ENCODE measurements at places on chromosomes 11 and 22.

GRCh38 chr11:20964985-20965384 lies 295.6 kb downstream of the NELL1 start:
- DNase-seq: no peak

DNA sequence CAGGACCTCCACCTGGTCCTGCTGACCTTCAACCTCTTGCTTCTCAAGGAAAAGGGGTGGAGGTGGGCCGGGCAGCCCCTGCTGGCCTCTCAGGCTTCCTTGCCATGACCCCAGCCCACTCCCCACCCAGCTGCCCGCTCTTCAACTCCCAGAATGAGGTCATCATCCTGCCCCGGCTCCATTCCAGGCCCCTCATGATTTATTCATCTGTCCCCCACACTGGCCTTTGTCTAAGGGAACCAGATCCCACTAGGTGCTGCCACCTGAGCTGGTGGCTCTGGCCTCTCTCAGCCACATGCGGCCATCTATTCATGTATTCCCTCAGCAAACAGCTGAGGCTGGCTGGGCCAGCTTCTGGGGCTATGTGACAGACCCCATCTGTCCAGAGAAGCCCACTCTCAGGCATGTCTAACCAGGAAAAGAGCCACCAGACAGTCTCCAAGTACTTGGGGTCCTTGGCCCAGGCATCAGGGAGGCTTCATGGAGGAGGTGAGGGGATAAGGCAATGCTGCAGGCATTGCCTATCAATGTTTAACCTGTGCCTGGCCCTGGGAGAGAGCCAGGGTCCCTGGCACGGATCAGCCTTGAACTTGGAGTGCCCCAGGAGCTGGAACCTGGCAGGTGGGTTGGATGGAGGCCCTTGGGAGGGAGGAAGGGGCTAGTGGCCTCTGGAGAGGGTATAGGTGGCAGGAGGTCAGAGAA lies 2.2 kb upstream of the CABP2 start:
- DNase-seq: no peak

DNA sequence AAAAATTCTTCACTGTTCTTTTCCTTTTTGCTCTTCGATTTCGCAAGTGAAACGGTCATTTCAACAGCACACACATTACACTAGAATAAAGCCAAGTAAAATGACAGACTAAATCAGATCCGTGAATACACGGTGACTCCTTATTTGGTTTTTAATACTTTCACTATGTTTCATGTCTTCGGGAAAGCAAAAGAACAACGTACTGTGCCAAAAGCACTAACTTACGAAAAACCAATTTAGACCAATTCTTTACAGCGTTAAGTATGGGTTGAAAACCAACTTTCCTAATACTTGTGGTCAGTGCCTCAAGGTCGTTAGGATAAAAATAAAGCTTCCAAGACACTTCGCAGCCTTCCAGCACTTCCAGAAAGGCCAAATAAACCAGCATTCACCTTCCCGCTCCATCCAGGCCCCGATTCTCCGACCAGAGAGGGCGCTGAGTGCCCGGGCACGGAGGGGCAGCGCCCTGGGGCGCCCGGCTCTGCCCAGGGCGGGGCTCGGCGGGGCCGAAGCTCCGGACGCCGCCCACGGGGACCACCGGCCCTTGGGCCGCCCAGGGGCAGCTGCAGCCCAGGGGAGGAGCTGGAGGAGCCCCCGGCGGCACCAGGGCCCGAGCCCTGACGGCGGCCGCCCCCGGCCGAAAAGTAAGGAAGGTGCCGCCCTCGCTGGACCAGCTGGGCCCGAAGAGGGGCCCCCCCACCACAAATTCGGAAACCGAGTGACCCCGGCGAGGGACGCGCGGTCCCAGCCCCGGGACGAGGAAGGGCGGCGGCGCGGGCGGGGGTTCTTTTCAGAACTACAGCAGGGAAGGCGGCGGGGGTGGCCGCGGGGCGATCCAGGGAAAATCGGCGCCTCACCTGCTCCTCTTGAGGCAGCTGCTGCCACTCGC lies 499 bp downstream of the ATL3 start:
- DNase-seq: no peak

DNA sequence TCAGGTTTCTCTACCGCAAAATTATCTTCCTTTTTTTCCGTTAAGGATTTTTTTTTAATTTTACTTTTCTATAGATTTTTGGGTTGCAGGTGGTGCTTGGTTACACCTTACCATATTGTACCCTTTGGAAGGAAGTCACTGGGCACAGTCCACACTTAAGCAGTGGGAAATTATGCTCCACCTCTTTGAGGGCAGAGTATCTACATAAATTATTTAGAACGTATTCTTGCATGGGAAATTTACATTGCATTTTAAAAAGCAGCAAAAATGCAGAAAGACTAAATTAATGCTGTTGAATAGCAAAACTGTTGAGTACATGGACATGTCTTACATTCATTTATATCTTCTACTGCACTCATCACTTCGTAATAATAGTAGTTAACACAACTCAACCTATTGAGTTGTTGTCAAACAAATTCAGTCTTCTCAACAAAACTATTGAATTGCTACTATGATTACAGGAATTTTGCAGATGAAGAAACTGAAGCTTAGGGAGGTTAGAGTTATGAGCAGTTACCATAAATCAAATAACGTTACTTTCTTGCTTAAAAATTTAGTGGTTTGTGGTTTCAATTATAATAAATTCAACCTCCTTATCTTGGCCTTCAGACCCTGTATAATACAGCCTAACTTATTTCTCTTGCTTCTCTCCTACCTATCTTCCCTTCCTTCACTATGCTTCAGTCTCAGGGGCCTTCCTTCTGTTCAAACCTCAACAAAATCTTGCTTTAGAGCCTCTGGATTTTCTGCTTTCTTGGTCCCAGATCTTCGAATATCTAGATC lies 97.4 kb upstream of the ARHGAP20 start:
- no peak for DNase-seq

- no peak for DNase-seq
Measured at GRCh38 chr22:38707346-38707745, 1.6 kb downstream of the GTPBP1 start.

GRCh38 chr22:24976442-24977218 lies 24.1 kb downstream of the KIAA1671 start:
- DNase-seq: no peak

DNA sequence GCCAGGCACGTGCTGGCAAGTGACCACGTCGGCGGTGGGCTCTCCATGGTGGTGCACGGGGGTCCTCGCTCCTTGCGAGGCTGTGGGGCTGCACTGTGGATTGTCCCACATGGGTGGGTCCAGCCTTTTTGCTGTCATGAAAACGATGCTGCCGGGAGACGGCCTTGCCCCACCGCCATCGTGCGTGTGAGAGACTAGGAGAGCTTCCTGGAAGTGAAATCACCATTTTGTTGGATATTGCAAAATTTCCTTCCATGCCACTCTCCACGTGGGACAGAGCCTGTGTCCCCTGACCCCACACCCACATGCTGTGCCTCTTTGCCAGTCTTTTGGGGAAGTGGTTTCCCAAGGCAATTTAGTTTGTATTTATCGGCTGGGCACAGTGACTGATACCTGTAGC lies 18.2 kb upstream of the GRAMD4 start:
- DNase-seq: no peak

GRCh38 chr11:121523581-121524232 lies 70.9 kb upstream of the SORL1-AS1 start:
- no peak for DNase-seq

DNA sequence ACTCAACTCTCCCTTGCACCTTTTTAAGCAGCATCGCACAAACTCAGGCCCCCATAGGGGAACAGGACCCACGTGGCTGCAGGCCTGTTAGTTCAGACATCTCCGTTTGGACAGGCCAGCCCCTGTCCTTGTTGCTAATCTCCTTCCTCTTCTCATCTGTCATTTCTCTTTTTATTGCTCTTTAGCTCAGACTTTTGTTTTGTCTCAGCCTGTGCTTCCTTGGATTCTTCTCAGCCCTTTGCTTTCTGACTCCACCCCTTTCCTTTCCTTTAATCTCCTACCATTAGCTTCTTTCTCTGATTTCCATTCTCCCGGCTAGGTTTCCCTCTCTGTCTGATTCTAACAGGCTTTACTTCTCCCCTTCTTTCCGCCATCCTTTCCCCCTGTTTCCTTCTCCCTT lies 68.7 kb downstream of the SCN3B start:
- no peak for DNase-seq

DNA sequence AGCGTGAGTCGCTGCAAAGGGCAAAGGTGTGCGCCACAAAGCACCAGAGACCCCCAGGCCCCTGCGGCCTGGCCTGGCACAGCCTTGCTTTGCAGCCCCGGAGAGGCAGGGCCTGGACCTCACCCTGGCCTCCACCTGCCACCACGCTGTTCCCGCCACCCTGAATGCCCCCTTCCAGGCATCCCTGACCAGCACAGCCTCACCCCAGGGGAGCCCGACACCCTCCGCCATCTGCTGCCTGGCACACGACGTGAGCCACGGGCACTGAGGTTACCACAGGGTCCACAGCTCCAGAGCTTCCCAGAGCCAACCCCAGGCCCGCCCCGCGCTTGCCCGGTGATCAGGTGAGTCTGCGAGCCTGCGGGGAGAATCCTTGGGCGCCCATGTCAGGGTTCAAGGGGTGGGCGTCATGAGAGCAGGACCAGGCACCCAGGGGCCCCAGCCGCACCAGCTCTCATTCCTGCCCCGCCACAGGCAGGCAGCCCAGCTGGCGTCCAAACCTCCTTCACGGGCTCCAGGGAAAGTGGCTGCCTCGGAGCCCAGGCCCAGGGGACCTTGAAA lies 171.3 kb downstream of the BRD1 start:
- DNase-seq: no peak

DNA sequence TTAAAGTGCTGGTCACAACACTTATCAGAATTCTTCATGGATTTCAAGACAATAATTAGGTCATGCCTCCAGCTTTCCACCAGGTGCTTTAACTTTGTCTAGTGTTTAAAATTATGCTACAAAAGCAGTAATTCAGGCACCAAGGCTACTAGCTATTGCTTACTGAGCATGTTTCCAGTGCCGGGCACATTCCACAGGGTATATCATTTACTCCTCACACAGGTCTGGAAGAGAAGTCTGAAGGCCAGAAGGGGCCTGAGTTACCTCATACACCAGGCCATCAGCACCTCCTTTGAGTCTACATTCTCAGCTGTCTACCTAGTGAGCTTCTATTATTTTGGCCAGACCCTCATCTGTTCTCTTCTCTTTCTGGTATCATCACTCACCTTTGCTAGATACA lies 41.7 kb upstream of the LMO2 start:
- no peak for DNase-seq

- DNase-seq: no peak
Measured at GRCh38 chr11:35354644-35355043, 64.7 kb downstream of the SLC1A2 start.

- DNase-seq: no peak
Measured at GRCh38 chr11:86066657-86067008, 2.3 kb downstream of the PICALM start.

GRCh38 chr11:11461473-11461872 lies 108.4 kb upstream of the CSNK2A3 start:
- no peak for DNase-seq

Data from stimulated activated CD8-positive, alpha-beta memory T cell treated with anti-CD3 and anti-CD28 coated beads, Interleukin-12 subunit alpha, Interleukin-12 subunit beta, amount 100 ng/mL, for 1 hour (primary cell).